ENCODE measurements at places on chromosomes 11 and 22.

- no peak for DNase-seq
Observed at GRCh38 chr11:7892059-7892699, 38.9 kb downstream of the OR10A6 start.

- no peak for DNase-seq
Observed at GRCh38 chr22:44407171-44407986, 90.7 kb downstream of the RTL6 start.

GRCh38 chr11:4195909-4196308 lies 101.3 kb downstream of the RRM1 start:
- no peak for DNase-seq

- DNase-seq = no peak
Observed at GRCh38 chr11:12222055-12222792, 111.8 kb downstream of the MICAL2 start.

- DNase-seq = no peak
Observed at GRCh38 chr22:26939466-26939865, 282.1 kb downstream of the MIAT start.

DNA sequence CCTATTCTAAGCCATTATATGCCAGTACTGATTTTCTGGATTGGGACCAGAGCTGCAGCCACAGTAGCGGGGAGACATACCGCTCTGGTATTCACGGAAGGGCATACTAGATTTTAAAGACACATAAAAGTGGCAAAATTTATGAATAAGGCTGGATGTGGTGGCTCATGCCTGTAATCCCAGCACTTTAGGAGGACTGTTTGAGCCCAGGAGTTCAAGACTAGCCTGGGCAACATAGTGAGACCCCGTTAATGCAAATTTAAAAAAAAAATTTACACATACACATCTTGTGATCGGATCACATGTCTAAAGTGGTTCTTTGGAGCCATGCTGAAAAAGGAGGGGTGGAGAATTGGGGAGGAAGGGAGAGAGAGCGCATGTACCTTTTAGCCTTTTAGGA lies 9.0 kb downstream of the RPL27A start:
- no peak for DNase-seq

GRCh38 chr11:121928597-121929580 lies 187.1 kb downstream of the BLID start:
- DNase-seq = no peak

GRCh38 chr11:61844909-61845565 lies 16.9 kb downstream of the FADS2 start:
- no peak for DNase-seq

DNA sequence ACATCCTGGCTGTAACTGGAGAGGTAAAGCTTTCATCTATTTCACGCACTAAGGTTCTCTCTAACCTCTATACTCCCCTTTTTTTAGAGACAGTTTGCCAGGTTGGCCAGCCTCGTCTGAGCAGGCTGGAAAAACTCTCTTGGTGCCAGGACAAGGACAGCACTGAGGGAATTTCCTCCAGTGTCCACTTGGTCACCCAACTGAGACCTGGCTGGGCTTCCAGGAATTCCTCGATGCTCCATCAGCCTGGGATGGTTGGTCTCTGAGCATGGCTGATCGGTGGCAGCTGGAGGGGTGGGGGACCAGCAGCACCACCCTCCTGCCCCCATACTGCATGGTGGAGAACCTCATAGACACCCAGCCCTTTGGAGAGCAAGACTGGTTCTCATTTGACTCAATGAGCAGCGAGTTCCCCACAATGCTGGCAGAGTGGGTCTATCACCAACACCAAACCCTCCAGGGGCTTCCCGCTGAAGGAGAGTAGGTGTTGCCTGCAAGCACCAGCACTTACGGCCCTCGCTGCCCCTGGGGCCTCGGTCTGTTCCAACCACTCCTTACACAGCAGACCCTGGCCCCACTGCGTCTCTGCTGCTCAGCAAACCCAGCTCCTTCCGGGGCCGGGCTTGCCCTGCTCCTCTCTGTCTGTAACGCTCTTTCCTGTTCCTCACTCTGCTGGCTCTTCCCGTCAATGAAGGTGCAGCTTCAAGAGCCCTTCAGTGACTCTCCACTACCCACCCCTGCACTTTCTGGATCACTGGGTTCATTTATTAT lies 122.2 kb downstream of the ST3GAL4 start:
- no peak for DNase-seq

DNA sequence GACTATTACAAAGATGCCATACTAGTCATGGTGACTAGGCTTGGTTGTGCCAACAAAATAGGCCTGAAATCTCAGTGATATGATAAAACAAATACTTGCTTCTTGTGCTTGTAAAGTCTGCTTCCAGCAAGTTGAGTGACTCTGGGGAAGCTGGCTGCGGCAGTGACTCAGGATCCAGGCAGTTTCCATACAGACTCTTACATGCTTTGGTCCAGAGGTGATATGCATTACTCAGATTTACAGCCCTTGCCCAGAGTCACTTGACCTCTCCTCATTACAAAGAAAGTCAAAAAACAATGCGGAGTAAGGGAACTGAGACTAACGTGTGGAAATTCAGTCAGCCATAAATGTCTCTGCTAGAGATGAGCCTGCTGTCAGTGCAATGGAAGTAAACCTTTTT lies 387.5 kb downstream of the KCNA4 start:
- DNase-seq = no peak

GRCh38 chr11:78223320-78223954 lies 34.7 kb downstream of the USP35 start:
- no peak for DNase-seq

DNA sequence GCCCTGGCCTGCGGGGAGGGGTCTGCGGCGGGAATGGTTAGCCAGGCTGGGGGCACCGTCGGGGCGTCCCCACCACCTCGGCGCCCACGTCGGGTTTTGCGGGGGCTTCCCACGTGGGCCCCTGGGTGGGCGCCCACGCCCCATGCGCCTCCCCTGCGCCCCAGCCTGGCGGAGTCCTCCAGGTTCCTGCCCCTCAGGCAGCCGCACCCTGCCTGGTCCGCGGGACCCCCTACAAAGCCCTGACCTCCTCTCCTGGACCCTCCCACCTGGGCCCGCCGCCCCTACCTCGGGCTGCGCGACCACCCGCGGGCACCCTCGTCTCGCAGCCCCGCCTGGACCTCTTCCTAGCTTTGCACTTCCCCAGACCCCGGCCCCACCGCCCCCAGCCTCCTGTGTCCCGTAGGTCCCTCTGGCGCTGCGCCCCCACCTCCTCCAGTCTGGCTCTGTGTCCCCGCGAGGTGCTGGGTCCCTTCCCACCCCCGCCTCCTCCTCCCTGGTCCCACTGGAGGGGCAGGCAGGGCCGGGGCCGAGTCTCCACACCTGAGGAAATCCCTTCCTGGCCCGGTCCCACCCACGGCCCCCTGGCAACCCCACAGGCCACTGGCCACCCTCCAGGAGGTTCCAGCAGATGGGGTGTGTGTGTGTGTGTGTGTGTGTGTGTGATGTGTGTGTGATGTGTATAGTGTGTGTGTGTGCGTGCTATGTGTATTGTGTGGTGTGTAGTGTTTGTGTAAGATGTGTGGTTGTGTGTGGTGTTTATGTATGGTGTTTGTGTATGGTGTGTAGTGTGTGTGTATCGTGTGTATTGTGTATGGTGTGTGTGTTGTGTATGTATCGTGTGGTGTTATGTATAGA lies 11.8 kb downstream of the PIM3 start:
- no peak for DNase-seq

Data from activated CD4-positive, alpha-beta T cell treated with anti-CD3 and anti-CD28 coated beads, Interleukin-2, amount 50 U/mL, for 1 hour (primary cell).